ENCODE measurements at places on chromosomes 3 and 15.

DNA sequence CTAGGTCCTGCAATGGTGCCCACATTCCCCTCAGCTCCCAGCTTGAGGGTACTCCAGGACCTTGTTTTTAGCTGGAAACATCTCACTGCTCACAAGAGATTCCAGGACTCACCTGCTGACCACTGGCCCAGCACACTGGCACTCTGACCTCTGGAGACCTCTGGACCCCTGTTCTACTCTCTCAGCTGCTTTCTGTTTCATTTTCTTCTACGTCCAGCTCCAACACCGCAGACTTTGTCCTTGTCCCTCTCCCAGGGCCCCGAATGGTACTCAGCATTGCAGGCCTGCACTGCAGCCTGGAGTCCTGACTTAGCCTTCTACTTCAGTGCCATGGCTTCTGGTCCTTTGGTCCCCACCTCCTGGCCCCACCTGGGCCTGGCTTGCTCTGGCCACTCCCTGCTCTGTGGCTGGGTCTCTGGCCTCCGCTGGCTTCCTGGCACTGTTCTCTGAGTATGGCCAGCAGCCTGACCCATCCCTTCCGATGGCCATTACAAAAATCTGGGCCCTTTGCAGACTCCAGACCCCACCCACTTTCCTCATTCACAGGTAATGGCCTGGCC, 27.9 kb downstream of the KY start:
- DNase-seq, result no peak

DNA sequence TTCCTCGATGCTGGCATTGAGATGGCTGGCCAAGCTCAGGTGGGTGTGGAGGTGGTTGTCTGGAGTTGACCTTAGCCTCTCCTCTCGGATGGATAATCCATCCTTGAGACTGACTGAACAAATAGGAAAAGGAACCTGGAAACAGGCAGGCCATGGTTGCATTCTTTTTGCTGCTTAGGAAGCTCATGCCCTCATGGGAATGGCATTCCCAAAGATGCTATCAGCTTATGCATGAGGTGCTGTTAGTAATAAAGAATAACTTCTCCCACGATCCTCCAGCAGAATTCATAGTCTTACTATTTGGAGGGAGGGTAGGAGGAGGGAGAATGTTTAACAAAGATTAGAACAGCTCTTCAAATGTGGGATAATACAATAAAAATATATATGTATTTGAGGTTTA, 303.0 kb upstream of the TPM1 start:
- no peak for DNase-seq

DNA sequence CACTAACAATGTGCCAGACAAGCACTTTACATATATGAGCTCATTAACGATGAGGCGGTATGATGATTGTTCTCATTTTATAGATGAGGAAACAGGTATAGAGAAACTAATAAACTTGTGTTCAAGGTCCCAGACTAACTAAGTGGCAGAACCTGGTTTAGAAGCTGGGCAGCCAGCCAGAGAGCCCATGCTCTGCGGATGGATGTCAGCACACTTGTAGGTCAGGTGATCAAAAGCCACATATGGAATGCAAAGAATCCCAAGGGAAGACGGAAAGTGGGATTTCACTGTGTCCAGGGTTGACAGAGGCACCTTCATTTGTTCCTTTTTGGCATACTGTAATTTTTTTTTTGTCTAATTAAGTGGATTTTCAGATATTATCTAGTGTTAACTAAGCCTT, 103.7 kb downstream of the EFL1 start:
- no peak for DNase-seq

GRCh38 chr3:100761211-100761942, 52.1 kb downstream of the TFG start:
- peak; percentile 14 for DNase-seq

DNA sequence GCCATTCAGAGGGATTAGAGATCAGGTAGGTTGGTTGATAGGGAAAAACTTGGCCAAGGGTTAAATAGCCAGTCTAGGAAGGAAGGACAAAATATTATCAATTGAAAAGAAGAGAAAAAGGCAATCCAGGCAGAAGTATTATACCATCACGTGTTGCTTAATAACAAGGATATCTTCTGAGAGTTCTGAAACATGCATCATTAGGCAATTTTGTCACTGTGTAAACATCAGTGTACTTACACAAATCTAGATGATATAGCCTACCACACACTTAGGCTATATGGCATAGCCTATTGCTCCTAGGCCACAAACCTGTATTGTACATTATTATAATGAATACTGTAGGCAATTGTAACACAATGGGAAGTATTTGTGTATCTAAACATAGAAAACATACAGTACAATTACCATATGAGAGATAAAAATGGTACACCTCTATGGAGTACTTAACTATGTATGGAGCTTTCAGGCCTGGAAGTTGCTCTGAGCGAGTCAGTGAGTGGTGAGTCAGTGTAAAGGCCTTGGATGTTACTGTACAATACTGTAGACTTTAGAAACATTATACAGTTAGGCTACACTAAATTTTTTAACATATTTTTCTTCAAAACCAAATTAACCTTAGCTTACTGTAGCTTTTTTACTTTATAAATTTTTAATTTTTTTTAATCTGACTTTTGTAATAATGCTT, 2.7 kb downstream of the TEX55 start:
- no peak for DNase-seq

GRCh38 chr3:76917436-76917835, 122.5 kb upstream of the ROBO2 start:
- DNase-seq, result no peak

DNA sequence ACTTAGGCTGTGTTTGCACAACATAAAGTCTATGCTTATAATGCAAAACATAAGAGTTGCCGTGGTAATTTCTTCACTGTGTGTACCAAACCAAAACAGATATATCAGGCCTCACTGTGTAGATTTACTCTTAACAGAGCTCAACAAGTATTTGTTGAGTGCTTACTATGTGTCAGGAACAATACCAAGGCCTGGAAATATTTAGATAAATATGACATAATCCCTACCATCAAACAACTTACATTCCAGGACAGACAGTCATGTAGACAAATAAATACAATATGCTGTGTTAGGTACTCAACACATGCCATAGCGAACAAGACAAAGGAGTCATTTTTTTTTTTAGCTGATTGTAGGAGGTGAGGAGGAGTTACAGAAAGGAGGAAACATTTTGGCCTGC, 554.0 kb downstream of the NSUN3 start:
- no peak for DNase-seq

- peak; percentile 83 for DNase-seq
Measured at GRCh38 chr3:120678331-120678947, 3.6 kb downstream of the HGD start.

GRCh38 chr15:39966521-39966920, 32.6 kb downstream of the EIF2AK4 start:
- DNase-seq, result no peak

Data from hematopoietic multipotent progenitor cell treated with erythropoietin and hydrocortisone succinate and interleukin-3 and kit ligand, for 6 days (in vitro differentiated cells).